Natural killer cell (primary cell): ENCODE measurements at places on chromosomes 7 and 10. TPM values are rescaled to one million over a fixed set of nuclear protein-coding genes. Genes with fewer than 3 reads are reported as not detected.

- peaks cover 58% of the 10 kb centered on the region for H3K36me3 ChIP-seq
- H3K27ac ChIP-seq: no peak overlapping the region
- H3K4me3 ChIP-seq: no peak overlapping the region
- no peaks in the 10 kb centered on the region for H3K27me3 ChIP-seq
Observed at GRCh38 chr10:131944976-131945695, 36.6 kb downstream of the BNIP3 start.

The CTAGE6 gene
- 0.16 TPM for total RNA-seq

The BTBD16 gene
- not detected for total RNA-seq

The TMEM270 gene
- not detected for total RNA-seq

DNA sequence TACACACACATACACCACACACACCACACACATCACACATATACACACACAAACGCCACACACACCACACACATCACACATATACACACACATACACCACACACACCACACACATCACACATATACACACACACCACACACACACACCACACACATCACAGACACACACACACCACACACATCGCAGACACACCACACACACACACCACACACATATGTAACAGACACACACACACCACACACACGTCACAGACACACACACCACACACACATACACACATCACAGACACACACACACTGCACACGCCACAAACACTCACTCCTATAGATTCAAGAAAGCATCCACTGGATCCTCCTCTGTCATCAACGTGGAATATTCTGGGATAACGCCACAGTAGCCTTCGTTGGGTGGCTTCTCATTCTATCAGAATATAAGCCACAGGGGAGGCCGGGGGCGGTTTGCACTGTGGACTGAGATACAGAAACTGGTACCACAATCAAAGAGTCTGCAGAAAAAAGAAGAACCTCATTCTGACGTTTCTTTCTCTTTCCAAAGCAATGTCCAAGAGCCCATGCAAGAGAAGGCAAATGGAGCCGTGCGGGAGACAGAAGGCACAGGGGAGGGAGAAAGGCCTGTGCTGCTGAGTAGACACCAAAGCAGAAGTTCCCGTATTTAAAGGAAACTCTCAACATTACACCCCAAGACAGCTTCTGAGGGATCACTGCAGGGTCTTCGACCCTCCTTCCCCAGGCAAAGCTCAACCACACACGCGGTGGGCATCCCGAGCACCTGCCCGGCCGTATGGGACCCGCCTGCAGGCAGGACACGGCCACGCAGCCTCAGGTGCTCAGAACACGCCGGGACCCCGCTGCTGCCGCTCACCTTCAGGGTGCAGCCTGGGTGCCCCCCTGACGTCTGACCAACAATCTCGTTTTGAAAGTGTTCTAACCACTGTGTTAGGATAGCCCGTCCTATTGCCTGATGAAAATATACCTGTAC is 321.2 kb downstream of the DNAJB6 start:
- H3K4me1 ChIP-seq: peaks cover 10% of the 10 kb centered on the region
- H3K36me3 ChIP-seq: no peaks in the 10 kb centered on the region
- DNase-seq: no peak
- H3K27ac ChIP-seq: no peak overlapping the region
- no peak overlapping the region for H3K4me3 ChIP-seq

- H3K4me3 ChIP-seq: no peak overlapping the region
- H3K36me3 ChIP-seq: no peaks in the 10 kb centered on the region
- H3K27me3 ChIP-seq: peaks cover 22% of the 10 kb centered on the region
- H3K4me1 ChIP-seq: no peaks in the 10 kb centered on the region
- H3K27ac ChIP-seq: no peak overlapping the region
Observed at GRCh38 chr10:107163076-107163855, 1.2 kb downstream of the SORCS1 start.

DNA sequence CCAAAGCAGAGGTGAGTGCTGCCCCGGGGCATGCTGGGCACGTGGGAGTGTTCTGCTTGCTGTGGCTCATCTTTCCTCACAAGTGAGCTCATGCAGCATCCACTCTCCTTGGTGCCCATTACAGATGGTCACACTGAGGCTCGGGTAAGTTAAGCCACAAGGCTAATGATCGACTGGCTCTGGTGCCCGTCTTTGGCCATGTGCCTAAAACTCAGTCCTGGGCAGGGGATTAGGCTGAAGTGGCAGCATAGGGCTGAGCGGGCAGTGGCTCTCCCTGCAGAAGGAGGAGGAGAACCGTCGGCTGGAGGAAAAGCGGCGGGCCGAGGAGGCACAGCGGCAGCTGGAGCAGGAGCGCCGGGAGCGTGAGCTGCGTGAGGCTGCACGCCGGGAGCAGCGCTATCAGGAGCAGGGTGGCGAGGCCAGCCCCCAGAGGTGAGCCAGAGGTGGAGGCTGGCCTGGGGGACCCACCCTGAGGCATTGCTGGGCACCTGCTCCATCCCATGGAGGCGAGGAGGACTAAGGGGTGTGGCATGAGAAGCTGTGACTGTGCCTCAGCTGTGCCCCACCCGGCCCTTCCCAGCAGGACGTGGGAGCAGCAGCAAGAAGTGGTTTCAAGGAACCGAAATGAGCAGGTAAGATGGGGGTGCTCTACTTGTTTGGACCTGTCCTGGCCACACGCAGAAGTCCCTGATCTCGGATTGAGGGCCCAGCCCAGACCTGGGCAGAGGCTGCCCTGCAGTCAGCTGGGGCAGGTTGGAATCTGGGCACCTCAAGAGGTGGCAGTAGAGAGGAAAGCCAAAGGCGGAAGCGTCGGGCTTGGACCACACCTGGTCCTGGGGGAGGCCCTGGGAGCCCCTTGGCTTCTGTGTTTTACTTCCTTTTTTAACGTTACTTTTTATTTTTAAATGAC is 7.3 kb downstream of the PGAM2 start:
- no peak for DNase-seq
- H3K4me3 ChIP-seq: no peak overlapping the region
- H3K27me3 ChIP-seq: no peaks in the 10 kb centered on the region

- no peak for DNase-seq
- no peaks in the 10 kb centered on the region for H3K36me3 ChIP-seq
- no peak overlapping the region for H3K27ac ChIP-seq
- H3K4me1 ChIP-seq: no peaks in the 10 kb centered on the region
Observed at GRCh38 chr10:103111918-103112877, 80.9 kb downstream of the NT5C2 start.

GRCh38 chr10:57049096-57049495 is 688.0 kb upstream of the ZWINT start:
- no peak overlapping the region for H3K4me3 ChIP-seq
- no peak overlapping the region for H3K27ac ChIP-seq
- no peaks in the 10 kb centered on the region for H3K4me1 ChIP-seq
- H3K36me3 ChIP-seq: no peaks in the 10 kb centered on the region
- no peaks in the 10 kb centered on the region for H3K27me3 ChIP-seq

GRCh38 chr7:43756368-43757072 is 2.0 kb upstream of the BLVRA start:
- H3K4me3 ChIP-seq: no peak overlapping the region
- peaks cover 7% of the 10 kb centered on the region for H3K4me1 ChIP-seq
- DNase-seq: no peak
- H3K27me3 ChIP-seq: no peaks in the 10 kb centered on the region

GRCh38 chr7:154841731-154842331 is 161.1 kb downstream of the PAXIP1 start:
- no peak for DNase-seq
- H3K4me1 ChIP-seq: no peaks in the 10 kb centered on the region
- no peak overlapping the region for H3K27ac ChIP-seq
- H3K36me3 ChIP-seq: no peaks in the 10 kb centered on the region

The ANKRD61 gene
- not detected for total RNA-seq

DNA sequence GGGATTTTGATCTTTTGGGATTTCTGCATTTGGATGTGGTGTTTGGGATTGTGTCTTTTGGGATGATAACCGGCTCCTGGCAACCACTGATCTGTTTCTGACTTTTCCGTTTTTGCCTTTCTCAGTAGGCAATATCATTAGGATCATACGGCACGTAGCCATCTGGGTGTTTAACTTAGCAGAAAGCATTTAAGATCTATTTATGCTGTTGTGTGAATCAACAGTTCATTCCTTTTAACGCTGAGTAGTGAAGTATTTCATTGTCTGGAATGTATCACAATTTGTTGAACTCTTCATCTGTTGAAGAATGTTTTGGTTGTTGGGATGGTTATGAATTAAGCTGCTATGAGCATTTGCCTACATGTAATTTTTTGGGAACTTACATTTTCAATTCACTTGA is 459.6 kb downstream of the SDK1 start:
- H3K27ac ChIP-seq: no peak overlapping the region
- no peaks in the 10 kb centered on the region for H3K27me3 ChIP-seq
- no peak for DNase-seq
- H3K4me1 ChIP-seq: no peaks in the 10 kb centered on the region
- H3K36me3 ChIP-seq: no peaks in the 10 kb centered on the region
- H3K4me3 ChIP-seq: no peak overlapping the region

The MYH16 gene
- not detected for total RNA-seq

GRCh38 chr7:66088861-66089838 is 13.5 kb downstream of the ASL start:
- H3K27ac ChIP-seq: no peak overlapping the region
- H3K36me3 ChIP-seq: peaks cover 12% of the 10 kb centered on the region
- no peaks in the 10 kb centered on the region for H3K27me3 ChIP-seq
- H3K4me1 ChIP-seq: no peaks in the 10 kb centered on the region
- no peak for DNase-seq

The SPDYE16 gene
- total RNA-seq: 1.4 TPM

The SLC16A12 gene
- not detected for total RNA-seq

- H3K27me3 ChIP-seq: no peaks in the 10 kb centered on the region
- peaks cover 12% of the 10 kb centered on the region for H3K4me1 ChIP-seq
- H3K36me3 ChIP-seq: peaks cover 9% of the 10 kb centered on the region
- H3K4me3 ChIP-seq: no peak overlapping the region
- no peak overlapping the region for H3K27ac ChIP-seq
Observed at GRCh38 chr7:26172048-26172447, 20.1 kb downstream of the NFE2L3 start.

- no peak overlapping the region for H3K4me3 ChIP-seq
- peaks cover 10% of the 10 kb centered on the region for H3K4me1 ChIP-seq
- H3K36me3 ChIP-seq: no peaks in the 10 kb centered on the region
- H3K27me3 ChIP-seq: peaks cover 3% of the 10 kb centered on the region
Observed at GRCh38 chr10:99850021-99850766, 67.8 kb downstream of the ABCC2 start.

- no peaks in the 10 kb centered on the region for H3K27me3 ChIP-seq
- peak overlapping the region; percentile 12 for H3K4me3 ChIP-seq
- peak overlapping the region; percentile 86 for H3K27ac ChIP-seq
- H3K4me1 ChIP-seq: peaks cover 93% of the 10 kb centered on the region
Observed at GRCh38 chr10:11176746-11177145, 159.1 kb downstream of the CELF2 start.

DNA sequence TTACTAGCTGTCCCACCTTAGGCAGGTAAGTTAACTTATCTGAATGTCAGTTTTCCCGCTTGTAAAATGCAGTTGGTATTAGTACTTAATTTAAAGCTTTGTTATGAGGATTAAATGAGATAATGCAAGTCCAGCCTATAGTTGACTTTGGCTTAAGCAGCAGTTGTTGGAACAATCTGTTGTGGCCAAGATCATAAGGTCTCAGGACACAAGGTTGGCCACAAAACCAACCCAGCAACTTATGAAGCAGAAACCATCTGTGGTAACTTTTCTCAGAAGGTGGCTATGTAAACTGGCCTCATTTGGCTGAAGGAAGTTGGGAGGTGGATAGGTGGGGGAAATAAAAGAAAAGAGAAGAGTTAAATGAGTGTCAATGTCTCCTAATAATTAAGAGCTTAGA is 29.4 kb downstream of the ENTPD1 start:
- no peaks in the 10 kb centered on the region for H3K36me3 ChIP-seq
- H3K27me3 ChIP-seq: no peaks in the 10 kb centered on the region
- no peak for DNase-seq
- peaks cover 24% of the 10 kb centered on the region for H3K4me1 ChIP-seq

- no peaks in the 10 kb centered on the region for H3K36me3 ChIP-seq
- no peaks in the 10 kb centered on the region for H3K27me3 ChIP-seq
- no peak overlapping the region for H3K27ac ChIP-seq
- no peaks in the 10 kb centered on the region for H3K4me1 ChIP-seq
- no peak overlapping the region for H3K4me3 ChIP-seq
Observed at GRCh38 chr10:82942286-82943099, 1067.5 kb downstream of the NRG3 start.

DNA sequence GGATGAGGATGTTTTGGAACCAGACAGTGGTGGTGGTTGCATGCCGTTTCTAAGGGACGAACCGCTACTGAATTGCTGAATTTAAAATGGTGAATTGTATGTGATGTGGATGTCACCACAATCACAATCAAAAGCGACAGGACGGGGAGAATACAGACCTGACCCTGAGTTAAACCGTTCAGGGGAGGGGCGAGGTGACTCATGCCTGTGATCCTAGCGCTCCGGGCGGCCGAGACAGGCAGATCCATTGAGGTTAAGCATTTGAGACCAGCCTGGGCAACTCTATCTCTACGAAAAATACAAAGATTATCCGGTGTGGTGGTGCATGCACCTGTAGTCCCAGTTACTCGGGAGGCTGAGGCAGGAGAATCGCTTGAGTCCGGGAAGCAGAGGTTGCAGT is 46.4 kb downstream of the UNCX start:
- no peaks in the 10 kb centered on the region for H3K36me3 ChIP-seq
- no peaks in the 10 kb centered on the region for H3K4me1 ChIP-seq
- DNase-seq: no peak
- no peak overlapping the region for H3K27ac ChIP-seq

DNA sequence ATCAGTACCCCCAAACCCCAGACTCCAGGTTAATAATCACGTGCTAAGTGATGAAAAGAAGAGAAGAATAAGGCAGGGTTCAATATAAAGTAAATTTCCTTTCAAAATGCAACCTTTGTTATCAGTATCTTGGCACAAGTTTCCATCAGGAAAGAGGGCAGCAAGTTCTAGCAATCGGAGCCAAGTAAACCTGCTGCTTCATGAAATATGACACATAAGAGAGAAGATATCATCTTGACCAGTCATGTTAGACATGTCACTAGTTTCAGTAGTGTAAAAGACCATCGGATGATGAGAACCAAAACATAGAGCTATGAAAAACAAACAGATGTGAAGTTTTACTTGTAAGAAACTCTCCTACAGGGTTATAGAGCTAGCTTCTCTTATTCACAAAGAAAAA is 44.0 kb downstream of the AASS start:
- H3K36me3 ChIP-seq: no peaks in the 10 kb centered on the region
- H3K27ac ChIP-seq: no peak overlapping the region
- no peak overlapping the region for H3K4me3 ChIP-seq
- H3K27me3 ChIP-seq: no peaks in the 10 kb centered on the region

The CALHM2 gene
- total RNA-seq: 37.2 TPM

The TMEM26 gene
- total RNA-seq: not detected

GRCh38 chr7:152355474-152356057 is 80.2 kb downstream of the KMT2C start:
- no peaks in the 10 kb centered on the region for H3K27me3 ChIP-seq
- H3K27ac ChIP-seq: no peak overlapping the region
- no peak for DNase-seq
- H3K4me1 ChIP-seq: no peaks in the 10 kb centered on the region
- no peak overlapping the region for H3K4me3 ChIP-seq
- H3K36me3 ChIP-seq: peaks cover 8% of the 10 kb centered on the region

The TBXAS1 gene
- 88.7 TPM for total RNA-seq

GRCh38 chr10:60606343-60607080 is 171.8 kb upstream of the CDK1 start:
- DNase-seq: no peak
- H3K4me3 ChIP-seq: no peak overlapping the region
- no peaks in the 10 kb centered on the region for H3K27me3 ChIP-seq
- H3K36me3 ChIP-seq: no peaks in the 10 kb centered on the region
- no peaks in the 10 kb centered on the region for H3K4me1 ChIP-seq

GRCh38 chr10:13542533-13542932 is 13.7 kb upstream of the BEND7 start:
- no peak overlapping the region for H3K27ac ChIP-seq
- H3K4me3 ChIP-seq: no peak overlapping the region
- H3K4me1 ChIP-seq: no peaks in the 10 kb centered on the region
- no peaks in the 10 kb centered on the region for H3K36me3 ChIP-seq
- no peak for DNase-seq
